ENCODE measurements at places on chromosomes 3 and 15.

GRCh38 chr3:63413523-63413922 is 135.4 kb downstream of the SYNPR start:
- DNase-seq = no peak

GRCh38 chr3:45048244-45048643 is 22.1 kb downstream of the CLEC3B start:
- DNase-seq = no peak

DNA sequence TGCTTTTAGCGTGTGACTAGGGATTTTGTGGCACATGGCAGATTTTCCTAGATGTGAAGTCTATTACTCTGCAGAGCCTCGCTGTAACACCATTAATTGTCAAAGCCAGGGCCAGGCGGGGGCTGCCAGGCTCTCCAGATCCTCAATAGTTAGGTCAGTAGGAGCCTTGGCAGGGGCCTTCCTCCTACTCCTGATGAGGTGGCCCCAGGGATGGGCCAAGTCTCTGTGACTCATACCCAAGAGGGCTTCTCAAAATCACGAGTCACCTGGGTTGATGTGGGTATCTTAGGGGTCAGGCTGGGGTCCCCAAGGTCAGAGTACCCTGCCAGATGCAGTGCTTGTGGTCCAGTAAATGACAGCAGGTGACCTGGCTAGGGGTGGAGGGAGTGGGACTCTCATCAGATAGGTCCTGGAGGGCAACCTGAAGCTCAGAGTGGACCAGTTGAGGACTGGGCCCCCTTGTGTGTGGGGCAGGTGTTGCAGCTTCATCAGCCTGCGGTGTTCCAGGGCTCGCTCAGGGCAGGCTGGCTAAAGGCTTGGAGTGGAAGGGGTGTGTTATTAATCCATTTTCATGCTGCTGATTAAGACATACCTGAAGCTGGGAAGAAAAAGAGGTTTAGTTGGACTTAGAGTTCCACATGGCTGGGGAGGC is 88.5 kb upstream of the MYZAP start:
- DNase-seq = no peak

DNA sequence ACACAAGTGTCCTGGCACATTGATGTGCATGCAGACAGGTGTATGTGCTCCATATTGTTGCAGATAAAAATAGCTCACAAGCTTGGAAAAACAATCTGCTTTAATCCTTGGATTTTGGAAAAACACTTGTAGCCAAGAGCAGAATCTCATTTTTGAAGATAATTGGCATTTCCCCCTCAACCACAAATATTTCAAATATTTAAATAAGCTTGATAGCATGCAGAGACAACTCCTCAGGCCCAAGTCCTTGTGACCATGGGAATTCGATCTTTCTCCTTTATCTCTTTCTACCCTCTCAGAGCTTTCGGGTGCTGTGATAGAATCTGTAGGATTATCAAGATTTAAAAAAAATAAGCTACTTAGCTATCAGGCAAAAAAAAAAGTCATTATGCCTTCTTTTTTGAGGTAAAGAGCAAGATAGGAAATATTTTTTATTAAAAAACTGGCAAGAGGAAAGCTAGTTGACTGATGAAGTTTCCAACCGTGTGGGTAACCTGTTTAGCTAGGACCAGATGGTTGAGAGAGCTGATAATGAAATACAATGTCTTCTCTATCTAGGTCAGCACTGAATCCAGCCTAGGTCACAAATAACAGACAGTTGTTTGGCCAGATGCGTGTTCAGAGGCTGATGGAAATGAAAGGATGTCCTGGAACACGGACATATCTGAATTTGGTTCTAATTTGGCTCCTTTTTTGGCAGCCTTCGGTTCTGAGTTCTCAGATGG is 54.9 kb upstream of the SNRK start:
- no peak for DNase-seq

DNA sequence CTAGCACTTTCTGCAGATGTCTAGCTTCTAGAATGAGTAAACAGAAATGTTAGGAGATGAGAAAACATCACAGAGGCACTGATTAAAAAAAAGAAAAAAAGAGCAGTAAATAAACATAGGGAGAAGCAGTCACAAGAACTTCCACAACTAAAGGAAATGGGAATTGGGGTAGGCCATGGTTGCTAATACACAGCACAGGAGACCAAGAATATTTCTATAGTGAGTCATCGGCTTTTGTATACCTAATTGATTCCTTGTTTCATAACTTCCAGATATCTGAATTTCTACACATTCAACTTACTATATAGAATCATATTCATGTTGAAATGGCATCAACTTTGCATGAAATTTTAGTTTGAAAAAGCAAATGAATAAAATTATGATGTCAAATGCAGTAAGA is 47.3 kb upstream of the TCF12 start:
- DNase-seq = no peak

Measured in brain pericyte (primary cell).